ENCODE measurements at places on chromosomes 2 and 18.
A peak's percentile ranks its signal among the peaks of the same experiment; 100 is the strongest.

DNA sequence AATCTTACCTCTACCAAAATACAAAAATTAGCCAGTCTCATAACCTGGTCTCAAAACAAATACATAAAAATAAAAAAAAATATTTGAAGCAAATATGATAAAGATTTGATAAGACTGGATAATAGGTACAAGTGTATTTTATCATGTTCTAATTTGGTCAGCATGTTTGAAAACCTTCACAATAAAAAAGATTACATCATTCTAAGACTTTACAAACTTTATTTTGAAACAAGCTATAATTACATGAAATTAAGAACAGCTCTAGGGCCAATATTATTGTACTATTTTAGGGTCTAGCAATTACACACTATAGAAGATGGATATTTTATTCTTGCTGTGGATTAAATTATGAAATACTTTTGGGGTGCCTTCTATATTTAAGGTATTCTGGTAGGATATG is 29.4 kb upstream of the MCM6 start:
- DNase-seq = no peak

DNA sequence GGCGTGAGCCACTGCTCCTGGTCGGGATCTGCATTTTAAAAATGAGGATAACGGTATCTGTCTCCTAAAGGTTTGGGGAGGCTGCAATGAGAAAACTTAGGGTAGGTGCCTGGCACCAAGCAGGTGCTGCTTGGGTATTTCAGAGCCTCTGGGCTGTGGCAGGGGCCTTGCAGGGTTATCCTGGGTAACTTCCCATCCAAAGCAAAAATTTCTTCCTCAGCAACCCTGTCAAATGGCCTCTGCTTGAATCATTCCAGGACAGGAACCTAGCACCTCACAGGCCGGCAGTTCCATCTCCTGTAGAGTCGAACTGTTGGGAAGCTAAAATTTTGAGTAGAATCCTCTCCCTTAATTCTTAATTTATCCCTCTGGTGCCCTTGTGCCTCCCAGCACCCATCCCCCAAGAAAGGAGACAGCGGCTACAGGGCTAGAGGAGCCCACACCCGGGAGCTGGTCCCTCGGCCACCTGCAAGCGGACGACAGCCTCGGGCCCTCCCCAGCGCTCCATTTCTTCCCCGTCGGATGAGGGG is 868 bp downstream of the CGREF1 start:
- no peak for DNase-seq

DNA sequence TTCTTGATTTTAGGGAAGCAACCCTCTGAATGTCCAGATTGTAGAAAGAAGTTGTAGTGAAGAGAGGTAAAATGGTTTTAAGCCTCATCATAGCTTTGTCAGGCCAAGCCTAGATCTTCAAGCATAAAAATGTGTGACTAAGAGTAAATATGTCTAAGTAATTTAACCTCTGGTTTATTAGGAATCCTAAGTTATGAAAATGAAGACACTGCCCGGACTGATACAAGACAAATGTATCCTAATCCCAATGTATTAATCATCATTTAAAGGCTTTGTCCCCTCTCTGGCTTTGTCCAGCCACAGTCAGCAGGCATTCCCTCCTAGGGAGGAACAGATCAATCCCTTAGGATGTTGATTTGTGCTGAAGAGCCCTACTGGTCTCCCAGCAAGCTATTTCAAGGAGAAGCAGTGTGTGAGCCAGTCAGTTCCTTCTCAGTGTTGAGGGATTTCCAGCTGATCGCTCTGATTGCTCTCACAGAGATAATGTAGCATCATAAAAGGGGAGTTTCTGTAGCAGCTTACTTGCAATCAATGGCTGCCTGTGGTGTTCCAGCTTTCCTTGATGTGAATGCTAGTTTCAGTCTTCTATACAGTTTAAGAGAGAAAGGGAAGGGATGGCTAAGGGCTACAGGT is 796.1 kb downstream of the EPHA4 start:
- DNase-seq = no peak

- DNase-seq = no peak
These were observed 61.2 kb downstream of the ACYP2 start for GRCh38 chr2:54176577-54176976.

DNA sequence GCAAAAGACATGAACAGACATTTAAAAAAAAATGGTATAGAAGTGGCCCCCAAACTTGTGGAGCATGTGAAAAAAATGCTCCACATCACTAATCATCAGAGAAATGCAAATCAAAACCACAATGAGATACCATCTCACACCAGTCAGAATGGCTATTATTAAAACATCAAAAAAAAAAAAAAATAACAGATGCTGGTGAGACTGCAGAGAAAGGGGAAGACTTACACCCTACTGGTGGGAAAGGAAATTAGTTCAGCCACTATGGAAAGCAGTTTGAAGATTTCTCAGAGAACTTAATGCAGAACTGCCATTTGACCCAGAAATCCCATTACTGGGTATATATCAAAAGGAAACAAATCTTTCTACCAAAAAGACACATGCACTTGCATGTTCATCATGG is 164.8 kb downstream of the RIT2 start:
- DNase-seq = no peak

GRCh38 chr18:13026583-13027270 is 35.6 kb downstream of the CEP192 start:
- no peak for DNase-seq

- DNase-seq = peak; percentile 24
These were observed 16.9 kb upstream of the RGPD4 start for GRCh38 chr2:107809835-107810234.

DNA sequence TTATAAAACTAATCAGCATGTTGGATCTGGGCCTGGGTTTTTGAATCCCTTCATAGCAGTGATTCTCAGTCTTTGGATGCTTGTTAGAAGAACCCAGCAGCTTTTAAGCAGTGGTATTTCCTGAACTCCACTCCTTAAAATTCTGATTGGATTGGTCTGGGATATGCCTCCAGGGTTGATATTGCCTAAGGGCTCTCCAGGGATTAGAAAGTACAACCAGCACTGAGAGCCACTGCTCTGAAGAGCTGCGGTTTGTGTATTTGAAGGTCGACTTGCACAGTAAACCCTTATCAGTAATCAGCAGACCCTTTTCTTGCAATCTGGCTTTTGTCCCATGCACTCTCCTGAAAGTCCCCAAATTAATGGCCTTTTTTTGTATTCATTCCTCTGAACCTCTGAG is 17.0 kb upstream of the RBMS1 start:
- no peak for DNase-seq

DNA sequence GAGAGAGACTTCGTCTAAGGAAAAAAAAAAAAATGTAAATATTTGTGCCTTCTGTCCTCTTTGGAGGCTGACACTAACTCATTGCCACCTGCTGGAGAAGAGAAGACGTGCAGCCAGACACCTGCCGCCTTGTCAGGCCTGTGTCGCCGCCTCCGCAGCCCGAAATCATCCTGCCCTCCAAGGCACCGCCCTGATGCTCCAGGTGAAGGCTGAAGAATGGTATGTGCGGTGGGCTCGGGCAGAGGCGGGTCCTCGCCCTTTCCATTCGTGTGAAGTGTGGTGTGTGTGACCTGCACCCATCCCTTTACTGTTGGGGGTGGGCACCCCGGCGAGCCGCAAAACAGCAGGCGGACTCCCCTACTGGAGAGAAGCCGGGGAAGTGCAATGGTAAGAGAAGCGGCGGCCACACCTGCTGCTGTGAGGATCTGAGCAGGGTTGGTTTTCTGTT is 60.4 kb downstream of the FAM161A start:
- no peak for DNase-seq

DNA sequence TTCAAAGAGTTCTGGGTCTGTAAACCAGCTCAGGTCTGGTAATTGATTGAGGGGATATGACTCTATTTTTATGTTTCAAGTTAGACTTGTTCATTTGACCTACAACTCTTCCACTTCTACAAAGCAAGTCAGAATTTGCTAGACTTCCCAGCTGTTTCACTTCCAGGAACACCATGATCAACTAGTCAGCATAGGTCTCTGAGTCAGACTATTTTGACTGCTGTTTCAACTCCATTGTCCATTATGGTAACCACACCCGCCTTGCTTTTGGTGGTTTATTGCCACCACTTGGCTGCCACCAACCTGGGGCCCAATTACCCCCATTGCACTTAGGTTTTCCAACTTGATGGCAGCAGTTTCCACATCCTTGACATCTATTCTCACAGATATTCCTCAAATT is 116.6 kb downstream of the LAMA3 start:
- DNase-seq = no peak
